ENCODE measurements at places on chromosomes 12 and 14.

GRCh38 chr12:111204788-111205241, 164.1 kb downstream of the PHETA1 start:
- no peak for DNase-seq

DNA sequence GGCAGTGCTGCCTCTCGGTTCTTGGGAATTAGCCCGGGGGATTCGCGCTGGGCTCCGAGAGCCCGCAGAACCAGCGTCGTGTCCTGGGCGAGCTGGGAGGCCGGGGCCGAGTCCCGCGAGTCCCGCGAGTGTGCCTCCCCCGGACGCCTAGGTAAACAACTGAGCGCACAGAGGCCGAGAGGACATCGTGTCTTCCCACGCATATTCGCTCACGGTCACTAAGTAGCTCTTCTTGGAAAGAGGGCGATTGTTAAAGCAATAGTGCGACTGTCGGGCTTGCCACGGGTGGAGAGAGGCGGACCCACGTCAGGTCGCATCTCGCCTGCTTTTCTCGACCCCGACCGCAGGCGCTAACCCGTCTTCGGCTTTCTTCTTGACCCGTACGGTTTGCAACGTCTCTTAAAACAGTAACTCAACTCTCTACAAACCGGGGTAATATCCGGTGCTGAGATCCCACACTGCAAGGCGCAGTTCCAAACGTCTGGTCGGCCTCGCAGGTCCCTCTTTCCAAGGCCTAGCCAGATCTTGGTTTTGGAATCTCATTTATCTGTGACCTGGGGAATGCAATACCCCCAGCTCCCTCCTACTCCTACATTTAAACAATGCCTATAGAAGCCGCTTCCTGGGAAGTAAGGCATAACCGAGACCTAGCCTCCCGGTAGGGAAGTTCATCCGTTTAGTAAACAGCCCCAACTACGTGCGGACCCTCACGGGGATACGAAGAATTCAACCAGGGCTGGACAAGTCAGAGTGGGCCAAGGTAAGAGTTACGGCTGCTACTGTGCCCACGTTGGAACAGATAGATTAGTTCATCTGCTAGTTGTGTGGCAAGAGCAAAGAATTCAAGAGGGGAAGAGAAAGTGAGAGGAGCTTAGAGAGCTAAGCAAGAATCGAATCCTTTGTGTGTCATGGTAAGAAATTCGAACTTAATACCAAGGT, 736 bp upstream of the PHLDA1 start:
- peak; percentile 78 for DNase-seq

DNA sequence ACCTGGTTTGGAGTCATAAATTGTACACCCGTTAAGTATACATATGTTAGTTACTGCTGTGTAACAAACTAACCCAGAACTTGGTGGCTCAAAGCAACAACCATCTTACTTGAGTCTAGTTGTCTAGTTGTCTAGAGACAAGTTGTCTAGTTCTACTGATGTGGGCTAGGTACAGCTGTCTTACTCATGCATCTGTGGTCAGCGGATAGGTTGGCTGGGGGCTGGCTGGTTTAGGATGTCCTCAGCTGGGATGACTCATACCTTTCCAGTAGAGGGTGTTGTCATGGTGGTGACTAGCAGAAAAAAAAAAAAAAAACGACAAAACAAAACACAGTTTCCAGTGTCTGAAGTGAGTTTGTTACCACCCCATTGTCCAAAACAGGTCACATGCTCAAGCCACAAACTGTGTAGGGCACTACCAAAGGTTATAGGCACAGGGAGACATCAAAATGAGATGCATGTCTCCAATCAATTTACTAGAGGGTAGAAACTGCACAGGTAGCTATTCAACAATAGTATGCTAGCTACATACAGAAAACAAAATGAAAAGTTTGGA, 680.3 kb downstream of the MED13L start:
- DNase-seq, result no peak

DNA sequence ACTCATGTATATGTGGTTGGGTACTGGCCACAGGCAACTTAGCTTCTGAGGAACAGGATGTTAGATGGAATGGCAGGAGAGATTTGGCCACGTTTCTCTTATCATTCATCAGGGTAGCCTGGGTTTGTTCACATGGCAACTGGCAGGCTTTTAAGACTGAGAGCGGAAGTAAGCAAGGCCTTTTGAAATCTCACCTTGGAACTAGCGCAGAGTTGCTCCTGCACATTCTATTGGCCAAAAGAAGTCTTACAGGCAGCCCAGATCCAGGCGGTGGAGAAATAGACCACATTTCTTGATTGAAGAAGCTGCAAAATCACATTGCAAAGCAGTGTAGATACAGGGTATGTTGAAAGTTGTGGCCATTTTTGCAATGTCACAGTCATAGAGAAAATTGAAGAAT, 3.7 kb downstream of the CLEC4A start:
- DNase-seq, result no peak
